ENCODE measurements at places on chromosomes 4 and X.

- peak; percentile 2 for DNase-seq
These were observed 444.7 kb downstream of the IQCM start for GRCh38 chr4:149370785-149371420.

GRCh38 chr4:153939570-153939969 lies 150.7 kb upstream of the SFRP2 start:
- no peak for DNase-seq

GRCh38 chr4:4913147-4913561 lies 53.7 kb downstream of the MSX1 start:
- no peak for DNase-seq

DNA sequence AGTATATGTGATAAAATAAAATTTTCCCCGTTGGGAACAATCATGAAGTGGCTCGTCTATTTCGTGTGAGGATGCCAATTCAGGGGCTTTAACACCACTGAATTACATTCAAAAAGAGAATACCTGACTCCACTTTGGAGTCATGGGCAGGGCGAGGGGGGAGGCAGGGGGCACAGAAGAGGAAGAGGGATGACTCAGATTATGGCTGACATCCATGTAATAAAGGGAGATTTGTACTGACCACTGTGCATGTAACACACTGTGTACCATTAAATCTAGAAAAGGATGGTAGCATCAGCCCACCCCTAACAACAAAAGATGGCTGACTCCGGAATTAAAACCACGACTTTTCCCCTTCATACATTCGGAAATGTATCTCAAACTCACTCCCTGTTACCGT lies 1.3 kb downstream of the SLC9A7 start:
- no peak for DNase-seq

DNA sequence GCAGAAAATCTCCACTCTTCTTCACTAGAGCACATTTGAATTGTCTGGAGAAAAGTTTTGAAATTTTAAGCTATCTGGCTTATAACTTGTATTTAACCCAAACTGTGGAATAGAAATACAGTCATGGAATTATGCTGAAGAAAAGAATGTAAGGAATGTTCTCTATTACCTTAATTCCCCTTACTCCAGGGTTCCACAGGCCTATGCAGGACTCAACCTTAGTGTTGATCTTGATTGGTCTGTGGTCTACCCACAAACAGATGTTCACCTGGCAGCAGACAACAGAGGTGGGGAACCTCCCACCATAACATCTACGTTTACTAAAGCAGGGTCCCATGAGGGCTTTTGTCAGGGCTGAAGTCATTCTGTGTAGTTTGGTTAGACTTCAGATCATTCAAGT lies 189.3 kb upstream of the GPRIN3 start:
- no peak for DNase-seq

GRCh38 chrX:130170752-130171445 lies 863 bp upstream of the RAB33A start:
- DNase-seq = peak; percentile 91

DNA sequence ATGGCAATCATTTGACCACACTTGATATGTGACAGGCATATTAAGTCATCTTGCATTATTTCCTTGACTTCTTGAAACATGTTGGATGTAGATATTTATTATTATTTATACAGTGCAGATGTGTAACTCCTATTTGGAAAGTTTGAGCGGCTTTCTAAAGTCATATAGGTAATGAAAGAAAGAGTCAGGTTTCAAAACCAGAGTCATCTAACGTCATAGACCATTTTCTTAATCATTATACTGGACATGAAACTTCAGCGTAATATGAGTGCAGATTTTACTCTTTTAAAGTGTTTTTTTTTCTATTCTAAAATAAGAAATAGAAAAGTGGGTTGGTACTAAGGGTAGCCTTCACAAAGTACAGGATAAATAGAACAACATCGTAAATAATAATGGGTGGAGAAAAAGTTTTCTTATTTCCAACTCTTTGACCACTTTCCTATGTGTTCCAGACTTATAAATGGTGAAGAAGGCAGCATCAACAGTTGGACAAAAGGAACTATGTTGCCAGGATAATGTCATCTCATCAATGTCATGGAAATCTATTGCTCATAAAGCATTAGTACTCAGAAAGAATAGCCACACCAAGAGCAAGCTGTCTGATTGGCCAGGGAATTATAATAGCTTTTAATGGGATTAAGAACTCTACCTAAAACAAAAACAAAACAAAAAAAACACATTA lies 108.0 kb upstream of the PCDH18 start:
- no peak for DNase-seq

GRCh38 chr4:80471756-80472155 lies 136.2 kb downstream of the CFAP299 start:
- no peak for DNase-seq

- no peak for DNase-seq
These were observed 305.4 kb downstream of the PCDH18 start for GRCh38 chr4:137226900-137227299.

DNA sequence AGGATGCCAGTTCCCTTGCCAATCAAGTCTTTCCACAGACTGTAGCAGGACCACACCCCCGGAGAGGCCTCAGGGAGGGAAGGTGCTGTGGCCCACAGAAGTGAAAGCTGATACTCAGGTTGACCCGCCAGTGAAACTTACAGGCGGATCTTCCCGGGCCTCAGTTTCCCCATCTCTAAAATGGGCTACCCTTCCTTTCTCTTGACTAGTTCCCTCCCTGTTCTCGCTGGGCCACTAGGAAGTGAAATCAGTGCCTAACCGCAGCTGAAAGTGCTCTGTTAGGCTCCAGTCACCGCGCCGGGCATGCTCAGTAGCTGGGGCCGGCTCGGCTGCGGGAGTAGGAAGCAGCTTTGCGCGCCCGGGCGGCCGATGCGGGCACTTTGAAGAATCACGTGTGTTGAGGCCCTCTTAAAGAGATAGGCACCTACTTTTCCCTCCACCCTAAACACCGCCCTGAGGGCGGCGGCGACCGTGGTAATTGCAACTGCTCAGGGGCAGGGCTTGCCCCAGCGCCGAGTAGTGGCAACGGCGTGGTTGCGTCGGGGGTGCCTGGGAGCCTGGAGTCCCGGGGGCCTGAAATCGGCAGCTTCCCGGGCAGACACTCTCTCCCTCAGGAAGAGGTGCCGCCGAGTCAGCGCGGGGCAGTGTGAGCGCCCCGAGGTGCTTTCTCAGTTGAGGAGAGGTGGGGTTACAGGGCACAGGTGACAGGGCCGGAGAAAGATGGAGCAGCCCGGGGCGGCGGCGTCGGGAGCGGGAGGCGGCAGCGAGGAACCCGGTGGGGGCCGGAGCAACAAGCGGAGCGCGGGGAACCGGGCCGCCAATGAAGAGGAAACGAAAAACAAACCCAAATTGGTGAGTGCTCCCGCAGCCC lies at the start of gene DIAPH2:
Gene DIAPH2 (plus strand): TSS at position 504 of the 871 bp plus-strand sequence.
- peak; percentile 87 for DNase-seq

DNA sequence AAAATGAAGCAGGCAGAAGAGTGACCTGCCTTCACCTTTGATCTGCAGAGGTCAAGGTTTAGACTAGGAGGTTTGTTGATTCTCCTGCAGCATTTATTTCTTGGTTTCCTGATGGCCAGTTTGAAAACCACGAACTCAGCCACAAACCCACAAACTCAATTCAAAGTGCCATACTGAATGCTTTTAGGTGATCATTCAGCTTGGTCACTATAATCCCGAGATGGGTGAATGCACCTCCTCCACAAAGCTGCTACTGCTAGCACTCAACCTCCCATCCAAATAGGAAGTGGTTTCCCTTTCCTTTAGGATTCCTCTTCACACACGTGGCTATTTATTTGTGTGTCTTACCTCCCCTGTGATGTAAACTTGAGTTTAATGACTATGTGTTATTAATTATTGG lies 225.2 kb downstream of the MID1 start:
- DNase-seq = no peak

DNA sequence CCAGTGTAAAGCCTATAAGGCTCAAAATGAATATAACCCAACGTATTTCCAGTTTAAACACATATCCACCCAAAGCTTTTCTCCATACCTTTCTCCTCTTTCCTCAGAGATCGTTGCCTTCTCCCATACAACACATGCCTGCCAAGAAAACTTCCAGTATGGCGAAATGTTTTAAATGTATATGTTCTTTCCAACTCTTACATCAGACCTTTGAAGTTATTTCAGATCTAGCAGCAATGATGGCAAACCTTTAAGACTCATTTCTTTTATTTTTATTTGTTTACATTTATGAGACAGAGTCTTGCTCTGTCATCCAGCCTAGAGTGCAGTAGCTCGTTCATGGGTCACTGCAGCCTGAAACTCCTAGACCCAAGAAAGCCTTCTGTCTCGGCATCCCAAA lies 265.4 kb downstream of the BMPR1B start:
- no peak for DNase-seq

- no peak for DNase-seq
These were observed 37.4 kb downstream of the SCD5 start for GRCh38 chr4:82761229-82761628.

DNA sequence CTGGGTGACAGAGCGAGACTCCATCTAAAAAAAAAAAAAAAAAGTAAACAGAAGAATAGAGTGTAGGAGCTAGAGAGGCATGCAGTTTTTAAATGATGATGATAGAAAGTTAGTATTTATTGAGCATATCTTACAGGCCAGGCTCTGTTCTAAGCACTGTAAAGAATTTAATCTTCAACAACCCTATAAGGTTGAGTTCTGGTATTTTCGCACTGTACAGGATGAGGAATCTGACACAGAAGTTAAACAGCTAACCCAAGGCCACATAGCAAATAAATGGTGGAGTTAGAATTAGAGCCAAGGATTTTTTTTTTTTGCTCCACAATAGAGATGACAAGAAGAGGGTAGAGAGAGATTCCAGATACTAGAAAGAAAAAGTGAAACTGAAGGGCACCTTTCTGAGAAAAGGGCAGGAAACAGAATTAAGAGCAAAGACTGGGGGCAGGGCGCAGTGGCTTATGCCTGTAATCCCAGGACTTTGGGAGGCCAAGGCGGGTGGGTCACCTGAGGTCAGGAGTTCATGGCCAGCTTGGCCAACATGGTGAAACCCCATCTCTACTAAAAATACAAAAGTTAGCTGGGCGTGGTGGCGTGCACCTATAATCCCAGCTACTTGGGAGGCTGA lies 56.1 kb downstream of the KLHL5 start:
- no peak for DNase-seq
